ENCODE measurements at places on chromosomes 3 and 15.
A peak's percentile ranks its signal among the peaks of the same experiment; 100 is the strongest.

- no peak for DNase-seq
Measured at GRCh38 chr3:32495609-32496008, 7.0 kb downstream of the CMTM6 start.

- DNase-seq, result no peak
Measured at GRCh38 chr3:119831022-119831421, 49.1 kb downstream of the NR1I2 start.

GRCh38 chr15:99454107-99454809 lies 111.5 kb upstream of the MEF2A start:
- DNase-seq, result no peak

DNA sequence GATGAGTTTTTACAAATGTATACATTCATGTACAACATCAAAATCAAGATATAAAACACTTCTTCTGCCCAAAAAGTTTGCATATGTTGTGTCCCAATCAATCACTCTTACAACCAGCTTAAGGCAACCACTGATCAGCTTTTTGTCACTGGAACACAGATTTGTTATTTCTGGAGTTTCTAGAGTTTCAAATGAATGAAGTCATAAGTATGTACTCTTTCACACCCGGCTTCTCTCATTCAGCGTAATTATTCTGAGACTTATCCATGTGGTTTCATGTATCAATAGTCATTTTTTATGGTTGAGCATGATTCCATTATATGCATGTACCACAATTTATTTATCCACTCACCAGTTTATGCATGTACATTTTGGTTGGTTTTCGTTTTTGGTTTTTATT lies 53.0 kb upstream of the CORO2B start:
- DNase-seq, result no peak

- no peak for DNase-seq
Measured at GRCh38 chr3:115520651-115521245, 102.6 kb upstream of the GAP43 start.

- DNase-seq, result no peak
Measured at GRCh38 chr3:55490276-55490913, 3.3 kb upstream of the WNT5A start.

DNA sequence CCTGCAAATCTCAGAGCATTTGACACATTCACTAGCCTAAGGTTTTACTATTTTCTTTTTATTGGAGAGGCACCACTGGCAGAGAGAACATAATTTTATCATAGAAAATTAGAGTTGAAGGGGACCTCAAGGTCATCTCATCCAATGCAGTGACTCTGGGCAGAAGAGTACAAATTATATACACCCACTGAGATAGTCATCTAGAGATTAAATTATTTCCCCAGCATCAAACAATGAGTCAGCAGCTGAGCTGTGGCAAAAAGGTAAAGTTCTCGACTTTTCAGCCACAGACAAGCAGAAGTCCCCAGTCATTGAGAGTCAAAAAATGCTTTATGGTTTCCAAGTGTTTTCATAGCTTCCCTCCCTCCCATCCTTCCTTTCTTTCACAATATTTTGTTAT lies 39.3 kb upstream of the SEMA6D start:
- DNase-seq, result no peak

DNA sequence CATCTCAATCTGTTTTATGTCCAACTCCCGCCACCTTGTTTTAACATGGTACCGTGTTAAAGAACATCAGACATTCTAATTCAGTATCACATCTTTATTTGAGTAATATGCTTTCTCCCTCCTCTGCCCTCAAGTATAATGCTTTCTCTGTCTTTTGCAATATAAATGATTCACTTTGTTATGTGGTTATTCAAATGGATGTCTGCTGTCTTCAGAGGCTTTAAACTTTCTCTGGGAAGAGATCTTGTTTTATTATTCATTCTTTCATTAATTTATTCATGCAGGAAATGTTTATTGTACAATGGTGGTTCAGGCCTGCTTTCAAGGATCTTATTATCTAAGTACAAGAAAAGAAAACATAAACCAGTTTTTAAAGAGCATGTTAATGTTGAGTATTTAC lies 57.1 kb downstream of the RAP2B start:
- DNase-seq, result no peak

GRCh38 chr15:27399241-27399640 lies 428.3 kb downstream of the GABRG3 start:
- DNase-seq, result no peak

- DNase-seq, result no peak
Measured at GRCh38 chr3:56260262-56260661, 208.0 kb downstream of the ERC2 start.

- no peak for DNase-seq
Measured at GRCh38 chr3:111904376-111905241, 45.5 kb downstream of the PHLDB2 start.

DNA sequence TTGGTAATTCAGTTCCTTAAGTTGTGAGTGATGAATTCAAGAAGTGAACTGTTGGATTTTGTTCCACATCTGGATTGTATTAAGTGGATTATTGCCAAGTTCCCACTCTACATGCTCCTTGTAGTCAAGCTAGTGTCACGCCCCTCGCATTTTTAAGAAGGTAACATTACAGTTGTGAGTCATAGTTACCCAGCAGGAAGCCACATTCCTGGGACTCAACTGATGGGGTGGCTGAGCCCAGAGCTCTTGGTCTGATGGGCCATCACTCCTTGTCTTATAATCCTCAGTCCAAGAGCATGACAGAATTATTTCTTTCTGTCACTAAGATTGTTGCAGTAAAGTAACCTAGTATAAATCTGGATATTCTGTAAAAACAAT lies 102.7 kb downstream of the PTPRG start:
- no peak for DNase-seq

GRCh38 chr3:14687360-14687759 lies 12.4 kb downstream of the C3orf20 start:
- no peak for DNase-seq

- no peak for DNase-seq
Measured at GRCh38 chr3:120661106-120661905, 20.7 kb downstream of the HGD start.

GRCh38 chr3:99789011-99789721 lies 28.5 kb upstream of the CMSS1 start:
- DNase-seq, result no peak

DNA sequence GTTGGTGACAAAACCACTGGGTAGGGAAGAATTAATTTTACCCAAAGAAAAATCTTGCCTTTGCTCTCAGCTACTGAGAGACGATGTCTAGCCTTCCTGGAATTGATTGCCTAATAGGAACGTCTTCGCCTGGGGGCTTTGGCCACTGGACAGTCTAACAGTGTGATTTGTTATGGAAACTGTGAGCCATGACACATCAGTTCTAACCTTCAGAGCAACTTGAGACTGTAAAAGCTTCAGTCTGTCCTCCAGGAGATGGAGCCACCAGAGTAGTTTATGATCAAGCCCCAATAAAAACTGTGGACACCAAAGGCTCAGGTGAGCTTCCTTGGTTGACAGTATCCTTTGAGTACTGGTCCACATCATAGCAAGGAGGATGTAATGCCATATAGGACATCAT lies 235.8 kb upstream of the TMCO5A start:
- DNase-seq, result no peak

- DNase-seq, result no peak
Measured at GRCh38 chr3:183435661-183436060, 7.2 kb upstream of the MCF2L2 start.

GRCh38 chr3:171890398-171890797 lies 47.2 kb downstream of the TMEM212 start:
- no peak for DNase-seq

DNA sequence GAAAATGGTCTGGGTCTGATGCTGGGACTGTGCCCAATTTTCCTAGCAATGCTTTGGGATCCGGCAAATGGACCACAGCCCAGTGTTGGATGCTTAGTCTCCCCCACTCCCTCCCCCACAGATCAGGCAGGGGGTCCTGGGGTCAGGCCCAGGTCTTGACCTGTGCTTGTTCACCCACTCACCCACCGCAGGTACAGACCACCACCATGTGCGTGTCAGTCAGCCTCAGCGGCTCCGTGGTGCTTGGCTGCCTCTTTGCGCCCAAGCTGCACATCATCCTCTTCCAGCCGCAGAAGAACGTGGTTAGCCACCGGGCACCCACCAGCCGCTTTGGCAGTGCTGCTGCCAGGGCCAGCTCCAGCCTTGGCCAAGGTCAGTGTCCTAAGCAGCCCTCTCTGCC lies 10.6 kb downstream of the GRM2 start:
- no peak for DNase-seq

DNA sequence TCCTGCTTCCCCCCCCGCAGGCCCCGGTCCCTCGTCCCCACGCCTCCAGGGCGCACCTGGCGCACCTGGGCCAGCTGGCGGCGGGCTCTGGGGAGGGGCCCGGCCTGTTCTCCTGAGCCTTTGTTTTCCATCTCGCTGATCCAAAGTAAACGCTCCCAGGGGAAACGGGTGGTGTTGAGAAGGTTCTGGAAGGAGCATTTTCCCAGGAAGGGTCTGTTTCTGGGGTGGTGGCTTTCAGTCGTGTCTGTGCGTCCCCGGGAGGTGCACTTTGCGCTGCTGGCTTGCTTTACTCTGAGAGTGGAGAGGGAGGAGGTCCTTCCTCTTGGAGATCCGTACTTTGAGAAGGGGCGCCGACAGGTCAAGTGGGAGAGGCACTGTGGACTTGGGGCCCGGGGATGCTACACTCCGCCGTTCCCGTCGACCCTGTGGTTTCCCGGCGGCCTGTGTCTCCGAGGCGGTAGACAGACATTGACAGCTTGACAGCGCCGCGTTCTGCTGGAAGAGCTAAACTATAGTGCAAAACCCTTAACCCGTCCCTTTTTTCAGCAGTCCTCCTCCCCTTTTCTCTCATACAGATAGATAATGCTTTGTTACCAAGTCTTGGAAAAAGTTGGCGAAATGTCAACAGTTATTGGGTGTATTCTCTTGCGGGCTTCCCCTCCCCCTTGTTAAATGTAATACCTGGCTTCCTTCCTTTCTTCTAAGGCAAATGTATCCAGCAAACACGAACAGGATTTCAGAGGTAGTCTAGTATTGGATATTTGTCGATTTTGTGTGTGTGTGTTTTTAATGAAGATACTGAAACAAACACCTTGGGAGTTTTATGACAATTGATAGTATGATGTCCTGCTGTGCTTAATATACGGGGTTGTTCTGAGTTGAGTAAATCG lies 6.5 kb downstream of the TPM1 start:
- DNase-seq, result peak; percentile 9

DNA sequence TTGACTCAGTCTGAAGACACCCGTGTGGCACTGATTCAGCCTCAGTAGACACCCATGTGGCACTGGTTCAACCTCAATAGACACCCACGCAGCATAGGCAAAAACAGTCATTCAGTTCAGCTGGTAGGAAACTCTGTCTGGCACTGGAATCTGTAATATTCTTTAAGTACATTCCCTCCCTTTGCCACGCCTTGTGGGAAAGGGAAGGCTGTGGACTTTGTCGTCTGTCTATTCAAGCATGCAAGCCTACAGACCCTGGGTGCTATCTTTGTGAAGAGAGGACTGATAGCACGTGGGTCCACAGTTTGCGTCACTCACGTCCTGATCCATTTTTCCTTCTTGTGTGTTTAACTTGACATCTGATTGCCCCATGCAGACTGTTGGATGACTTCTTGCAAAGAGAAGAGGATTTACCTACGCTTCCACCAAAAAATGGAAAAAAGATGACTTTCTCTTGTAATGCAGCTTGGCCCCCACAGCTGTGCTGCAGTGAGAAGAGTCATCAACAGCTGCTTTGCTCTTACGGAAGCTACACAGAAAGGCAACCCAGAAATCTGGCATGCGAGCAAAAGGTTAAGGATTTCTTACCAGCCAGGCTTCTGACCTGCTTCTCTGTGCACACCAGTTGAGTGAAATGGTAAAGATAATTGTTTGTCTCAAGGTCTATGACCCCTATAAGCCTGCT lies 278.1 kb downstream of the ULK4 start:
- no peak for DNase-seq

- DNase-seq, result no peak
Measured at GRCh38 chr3:131900891-131901290, 133.9 kb downstream of the CPNE4 start.

DNA sequence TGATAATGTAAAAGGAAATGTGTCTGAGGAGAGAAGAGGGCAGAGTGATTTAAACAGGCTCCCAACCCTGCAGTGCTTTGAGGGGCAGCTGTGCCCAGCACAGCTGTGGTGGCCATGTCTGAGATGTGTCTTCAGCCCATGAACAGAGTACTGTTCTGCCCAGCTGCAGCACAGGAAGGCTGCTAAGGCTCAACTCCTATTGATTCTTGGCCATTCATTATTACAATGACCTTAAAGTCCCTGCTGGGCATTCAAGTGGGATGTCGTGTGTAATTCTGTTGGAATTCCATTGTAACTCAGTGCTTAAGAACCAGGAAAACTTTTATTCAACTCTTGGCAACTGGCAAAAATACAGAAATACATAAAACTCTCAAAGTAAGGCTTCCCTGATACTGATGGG lies 229.3 kb downstream of the MCTP2 start:
- no peak for DNase-seq

- DNase-seq, result no peak
Measured at GRCh38 chr3:116517308-116517707, 72.0 kb upstream of the LSAMP start.

DNA sequence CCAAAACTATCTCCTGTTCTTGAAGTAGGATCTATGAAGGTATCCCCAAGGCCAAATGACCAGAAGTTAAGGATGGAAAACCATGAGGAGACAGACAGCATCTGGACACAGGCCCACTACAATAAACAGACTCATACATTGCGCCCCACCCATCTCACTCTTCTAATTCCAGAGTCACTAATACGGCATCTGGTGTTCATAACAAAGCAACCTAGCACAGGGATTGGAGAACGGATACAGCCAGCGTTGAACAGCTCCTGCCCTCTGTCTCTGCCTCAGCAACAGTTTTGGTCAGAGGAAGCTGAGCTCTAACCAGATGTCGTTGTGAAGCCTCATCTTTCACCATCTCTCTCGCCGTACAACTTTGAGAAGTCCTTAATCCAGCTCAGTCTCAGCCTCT lies 44.5 kb upstream of the CCDC80 start:
- no peak for DNase-seq

GRCh38 chr3:10319804-10320203 lies 1.1 kb downstream of the SEC13 start:
- DNase-seq, result no peak

GRCh38 chr15:99481951-99482230 lies 83.9 kb upstream of the MEF2A start:
- no peak for DNase-seq

Measured in activated T-helper 9 cell treated with anti-CD3 and anti-CD28 coated beads, Interleukin-2, amount 50 U/mL, for 16 hours (primary cell).